Mucosa of descending colon (tissue), 3 donors: ENCODE measurements at places on chromosomes 13 and 19. TPM values are rescaled to one million over a fixed set of nuclear protein-coding genes. Genes with fewer than 3 reads are reported as not detected.

The ZNF229 gene
- total RNA-seq = 6.9 TPM

The SIGLEC5 gene
- 0.84 TPM for total RNA-seq

- no peak for DNase-seq
Observed at GRCh38 chr13:20796791-20797508, 23.2 kb upstream of the EEF1AKMT1 start.

DNA sequence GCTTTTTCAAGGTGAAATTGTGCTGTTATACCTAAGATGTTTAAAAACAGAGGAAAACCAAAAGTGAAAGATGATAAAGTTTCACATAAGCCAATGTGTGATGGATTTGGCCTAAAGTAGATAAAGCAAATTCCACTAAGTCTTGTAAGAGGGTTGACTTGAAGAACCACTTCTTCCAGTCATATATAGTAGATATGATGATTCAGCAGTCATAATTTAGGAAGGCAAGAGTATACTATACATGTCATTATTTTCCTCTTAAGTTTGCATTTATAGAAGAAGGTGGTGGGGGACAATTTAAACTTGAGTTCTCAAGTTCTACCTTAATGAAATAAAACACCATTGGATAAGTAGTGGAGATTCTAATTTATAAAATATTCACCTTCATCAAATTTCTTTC is 37.3 kb downstream of the PHF11 start:
- DNase-seq = no peak

GRCh38 chr13:110367620-110368019 is 60.5 kb downstream of the COL4A2 start:
- no peak for DNase-seq
